NK-92 treated with Interleukin-12 subunit alpha and Interleukin-12 subunit beta, amount 100 ng/mL, for 24 hours (cell line): ENCODE measurements at places on chromosomes 6 and 20.

- DNase-seq, result no peak
Observed at GRCh38 chr6:184161-184700, 108.1 kb upstream of the DUSP22 start.

- DNase-seq, result no peak
Observed at GRCh38 chr20:48661575-48662455, 166.0 kb downstream of the PREX1 start.

DNA sequence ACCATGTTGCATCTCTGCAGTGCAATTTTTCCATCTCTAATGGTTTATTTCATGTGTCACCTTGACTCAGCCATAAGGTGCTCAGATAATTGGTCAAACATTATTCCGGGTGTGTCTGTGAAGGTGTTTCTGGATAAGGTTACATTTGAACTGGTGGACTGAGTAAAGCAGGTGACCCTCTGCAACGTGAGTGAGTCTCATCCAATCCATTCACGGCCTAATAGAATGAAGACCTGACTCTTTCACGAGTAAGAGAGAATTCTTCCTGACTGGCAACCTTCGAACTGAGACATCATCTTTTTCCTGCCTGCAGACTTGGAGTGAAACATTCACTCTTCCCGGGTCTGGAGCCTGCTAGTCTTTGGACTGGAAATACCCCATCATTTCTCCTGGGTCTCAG lies 77.1 kb upstream of the SLC22A23 start:
- DNase-seq, result no peak

DNA sequence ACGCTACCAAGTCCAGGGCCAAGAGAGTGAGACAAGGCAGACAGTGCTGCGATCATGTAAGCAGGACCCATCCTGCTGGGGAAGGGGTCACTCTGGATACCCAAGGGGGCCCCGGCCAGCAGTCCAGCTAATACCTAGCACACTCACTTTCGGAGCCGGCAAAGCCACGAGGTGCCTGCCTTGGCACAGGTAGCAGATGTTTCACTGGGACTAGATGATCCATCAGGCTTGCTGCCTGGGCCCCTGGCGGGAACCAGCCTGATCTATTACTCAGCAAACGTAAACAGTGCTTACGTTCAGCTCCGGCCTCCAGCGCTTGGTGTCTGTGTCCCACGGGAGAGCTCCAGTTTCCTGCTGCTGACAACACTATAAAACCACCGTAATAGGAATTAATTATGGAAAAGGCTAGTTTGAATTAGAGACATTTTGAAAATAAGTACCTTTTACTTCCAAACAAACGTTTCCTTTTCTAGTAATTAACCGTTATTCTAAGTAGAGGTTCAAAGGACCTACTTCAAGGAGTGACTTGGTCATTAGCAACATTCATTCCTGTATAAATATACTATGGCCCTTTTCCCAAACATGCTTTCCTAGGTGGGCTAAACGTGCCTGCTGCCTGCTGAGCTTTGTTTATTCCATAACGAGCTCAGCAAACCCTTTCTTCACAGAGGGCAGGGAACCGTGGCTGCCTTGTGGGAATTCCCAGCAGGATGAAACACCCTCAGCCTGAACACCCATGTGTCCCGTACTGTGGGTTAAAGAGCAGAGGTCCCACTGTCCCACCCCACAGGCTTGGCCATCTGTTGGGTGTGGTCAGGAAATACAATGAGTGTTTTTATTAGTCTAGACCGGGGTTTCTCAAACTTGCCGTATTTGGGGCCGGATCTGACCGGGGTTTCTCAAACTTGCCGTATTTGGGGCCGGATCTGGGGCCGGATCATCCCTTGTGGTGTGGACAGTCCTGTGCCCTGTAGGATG lies 18.4 kb downstream of the SLC22A23 start:
- DNase-seq, result no peak

GRCh38 chr20:63830841-63831588 lies at the start of gene ZBTB46:
TSS of gene ZBTB46 (minus strand) at chr20:63831264. CDS start at chr20:63790757, 40,507 bp downstream.
- no peak for DNase-seq

DNA sequence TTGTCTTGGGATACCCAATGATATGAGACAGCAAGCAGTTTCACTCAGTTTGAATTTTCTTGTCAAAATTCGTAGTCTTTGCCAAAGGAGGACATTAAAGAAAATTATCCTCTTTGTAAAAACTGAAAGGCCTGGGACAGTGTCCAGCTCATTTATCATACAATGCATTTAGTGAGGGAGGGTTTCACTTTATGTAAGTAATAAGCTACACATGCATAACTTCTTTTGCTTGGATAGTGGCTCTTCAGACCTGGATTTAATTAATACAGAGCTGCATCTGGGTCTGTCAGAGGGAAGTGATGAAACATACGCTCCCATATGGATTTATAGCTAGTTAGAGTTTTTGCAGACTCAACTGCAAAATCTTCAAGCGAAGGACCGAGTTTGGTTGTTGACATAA lies 175.6 kb downstream of the PHACTR1 start:
- no peak for DNase-seq

DNA sequence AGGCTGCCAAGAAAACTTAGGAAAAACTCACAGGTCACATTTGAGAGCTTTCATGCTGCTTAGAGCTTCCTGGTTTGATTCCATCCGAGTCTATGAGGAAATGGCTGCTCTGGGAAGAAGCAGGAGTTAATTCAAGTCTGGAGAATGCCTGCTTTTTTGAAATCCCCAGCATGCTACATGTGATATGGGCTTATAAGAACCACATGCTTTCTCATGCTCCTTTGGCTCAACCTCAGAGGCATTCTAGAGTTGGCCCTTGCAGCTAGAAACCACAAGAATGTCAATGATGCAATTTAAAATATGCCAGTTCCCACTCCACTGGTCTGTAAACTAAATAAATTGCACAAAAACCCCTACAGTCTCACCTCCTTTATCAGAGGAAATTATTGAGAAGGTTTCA lies 142.9 kb upstream of the OLIG3 start:
- no peak for DNase-seq

- DNase-seq, result no peak
Observed at GRCh38 chr6:121828146-121828886, 392.9 kb downstream of the GJA1 start.

DNA sequence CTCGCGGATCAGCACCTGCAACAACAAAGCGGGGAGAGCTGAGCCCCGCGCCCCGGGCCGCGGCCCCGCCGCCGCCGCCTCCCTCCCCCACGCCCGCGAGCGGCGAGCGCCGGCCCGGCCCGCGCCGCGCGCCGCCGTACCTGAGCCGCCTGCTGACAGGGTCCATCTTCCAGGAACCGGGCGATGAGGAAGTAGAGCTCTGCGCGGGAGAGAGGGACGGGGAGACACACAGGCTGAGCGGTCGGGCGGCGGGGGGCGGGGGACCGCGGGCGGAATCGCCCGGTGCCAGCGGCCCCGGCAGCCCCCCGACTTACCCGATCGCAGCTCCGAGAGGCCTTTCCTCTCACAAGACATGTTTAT lies 359 bp downstream of the PHIP start:
- no peak for DNase-seq

DNA sequence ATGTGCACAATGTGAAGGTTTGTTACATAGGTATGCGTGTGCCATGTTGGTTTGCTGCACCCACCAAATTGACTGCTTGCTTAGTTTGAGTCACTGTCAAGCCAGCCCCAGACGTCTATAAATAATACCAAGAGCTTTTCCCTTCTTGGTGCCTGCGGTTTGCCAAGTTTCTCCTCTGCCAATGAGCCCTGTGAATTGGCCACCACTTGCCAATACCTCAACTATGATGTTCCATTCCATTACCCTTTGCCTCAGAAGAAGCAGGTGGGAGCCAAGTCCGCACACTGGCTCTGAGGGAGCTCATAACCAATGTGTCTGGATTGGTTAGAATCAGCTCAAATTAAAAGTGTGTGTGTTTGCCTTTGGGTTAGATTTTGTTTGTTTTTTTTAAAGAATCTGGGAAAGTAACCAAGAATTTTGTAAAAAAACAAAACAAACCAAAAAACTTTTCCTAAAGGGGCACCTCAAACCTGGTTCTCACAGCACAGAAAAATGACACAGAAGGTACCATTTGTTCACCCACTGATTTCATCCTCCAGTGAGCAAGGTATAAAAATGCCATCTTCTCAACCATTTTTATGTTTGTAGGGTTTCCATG lies 244.7 kb upstream of the PRND start:
- DNase-seq, result no peak

GRCh38 chr20:62644802-62645496 lies 2.6 kb downstream of the SLCO4A1 start:
- peak; percentile 26 for DNase-seq

DNA sequence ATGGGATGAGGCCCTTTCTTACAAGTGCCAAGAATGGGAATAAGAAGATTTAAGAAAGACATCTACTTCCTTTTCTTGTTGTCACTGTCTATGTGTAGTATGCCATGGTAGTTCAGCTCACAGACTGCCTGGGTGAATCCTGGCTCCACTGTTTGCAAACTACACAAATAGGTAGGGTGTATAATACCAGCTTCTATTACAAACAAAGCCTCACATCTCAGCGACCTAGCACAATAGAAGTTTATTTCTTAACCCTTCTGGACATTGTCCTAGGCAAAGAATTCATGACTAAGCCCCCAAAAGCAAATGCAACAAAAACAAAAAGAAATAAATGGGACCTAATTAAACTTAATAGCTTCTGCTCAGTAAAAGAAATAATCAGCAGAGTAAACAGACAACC lies 74.5 kb downstream of the LINC00237 start:
- no peak for DNase-seq

- no peak for DNase-seq
Observed at GRCh38 chr6:22194188-22194921, 102.5 kb downstream of the PRL start.

- DNase-seq, result no peak
Observed at GRCh38 chr20:14997791-14998190, 660.4 kb upstream of the FLRT3 start.

GRCh38 chr6:84582997-84583396 lies 181.4 kb downstream of the TBX18 start:
- no peak for DNase-seq
